ENCODE measurements at places on chromosomes 11 and 22. TPM values are rescaled to one million over a fixed set of nuclear protein-coding genes. Genes with fewer than 3 reads are reported as not detected.

Gene FIBIN
- total RNA-seq, result 3.4 TPM

Gene APOA4
- not detected for total RNA-seq

DNA sequence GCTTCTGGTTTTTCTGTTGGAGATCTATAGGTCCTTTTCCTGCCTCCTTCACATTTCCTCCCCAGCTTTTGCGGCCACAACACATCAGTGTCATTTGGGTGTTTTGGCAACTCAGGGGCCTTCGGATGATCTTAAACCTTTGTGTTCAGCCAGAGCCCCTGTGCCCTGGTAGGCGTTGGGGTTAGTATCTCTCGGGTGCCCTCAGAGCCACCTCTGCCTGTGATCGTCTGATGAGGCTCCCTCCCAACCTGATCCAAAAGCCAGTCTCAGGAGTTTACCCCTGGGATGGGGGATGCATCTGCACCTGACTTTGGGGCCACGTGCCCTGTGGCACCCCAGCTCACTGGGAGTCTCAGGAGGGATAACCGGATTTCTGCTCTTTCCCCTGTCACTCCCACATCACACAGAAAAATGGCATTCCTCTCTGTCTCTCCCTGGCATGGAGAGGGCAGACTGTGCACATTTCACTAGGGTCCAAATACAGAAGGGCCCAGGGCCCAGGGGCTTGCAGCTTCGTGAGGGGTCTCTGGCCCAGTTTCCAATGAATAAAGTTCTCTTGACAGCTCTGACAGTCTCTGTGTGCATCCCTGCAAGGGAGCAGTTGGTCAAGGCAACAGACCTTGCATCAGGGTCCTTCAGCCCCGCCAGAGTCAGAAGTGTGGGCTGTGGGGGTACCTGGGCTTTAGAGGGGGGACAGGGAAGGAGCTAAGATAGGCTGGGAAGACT, 2.6 kb downstream of the RNF26 start:
- no peak for DNase-seq

- peak; percentile 51 for DNase-seq
These were observed 8.3 kb upstream of the PIM3 start for GRCh38 chr22:49951986-49952896.

DNA sequence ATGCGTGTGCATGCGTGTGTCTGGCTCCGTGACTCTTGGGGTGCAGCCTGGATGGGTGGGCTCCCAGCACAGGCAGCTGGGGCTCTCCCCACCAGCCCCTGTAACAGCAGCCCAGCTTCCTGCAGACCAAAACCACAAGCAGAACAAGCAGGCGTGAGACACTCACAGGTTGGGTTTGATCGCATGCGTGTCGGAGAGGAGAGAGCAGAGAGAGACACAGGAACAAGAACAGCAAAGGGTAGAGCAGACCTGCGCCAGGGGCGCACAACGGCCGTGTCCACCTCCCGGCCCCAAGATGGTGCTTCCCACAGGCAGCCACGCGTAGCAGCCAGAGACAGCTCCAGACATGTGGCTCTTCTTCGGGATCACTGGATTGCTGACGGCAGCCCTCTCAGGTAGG, at the start of gene CD6:
Gene CD6 (plus strand): TSS at position 161 of the 400 bp plus-strand sequence. CDS start 186 bp downstream, at position 347.
- DNase-seq, result no peak

- DNase-seq, result no peak
These were observed 22.3 kb downstream of the SMCO4 start for GRCh38 chr11:93520726-93521509.

GRCh38 chr11:24642648-24643047, 145.8 kb downstream of the LUZP2 start:
- no peak for DNase-seq

DNA sequence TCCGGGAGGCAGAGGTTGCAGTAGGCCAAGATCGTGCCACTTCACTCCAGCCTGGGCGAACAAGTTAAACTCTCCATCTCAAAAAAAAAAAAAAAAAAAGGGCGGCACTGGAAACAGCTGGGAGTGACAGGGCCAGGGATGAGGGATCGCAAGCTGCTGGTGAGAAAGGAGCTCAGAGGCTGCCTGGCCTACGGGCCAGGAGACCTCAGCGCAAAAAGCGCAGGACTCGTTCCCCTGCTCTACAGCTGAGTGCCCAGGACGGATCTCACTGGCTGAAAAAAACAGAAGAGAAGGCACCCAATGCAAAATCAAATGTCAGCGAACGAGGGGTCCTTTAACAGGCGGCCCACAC, 650 bp upstream of the NUP50 start:
- peak; percentile 50 for DNase-seq

DNA sequence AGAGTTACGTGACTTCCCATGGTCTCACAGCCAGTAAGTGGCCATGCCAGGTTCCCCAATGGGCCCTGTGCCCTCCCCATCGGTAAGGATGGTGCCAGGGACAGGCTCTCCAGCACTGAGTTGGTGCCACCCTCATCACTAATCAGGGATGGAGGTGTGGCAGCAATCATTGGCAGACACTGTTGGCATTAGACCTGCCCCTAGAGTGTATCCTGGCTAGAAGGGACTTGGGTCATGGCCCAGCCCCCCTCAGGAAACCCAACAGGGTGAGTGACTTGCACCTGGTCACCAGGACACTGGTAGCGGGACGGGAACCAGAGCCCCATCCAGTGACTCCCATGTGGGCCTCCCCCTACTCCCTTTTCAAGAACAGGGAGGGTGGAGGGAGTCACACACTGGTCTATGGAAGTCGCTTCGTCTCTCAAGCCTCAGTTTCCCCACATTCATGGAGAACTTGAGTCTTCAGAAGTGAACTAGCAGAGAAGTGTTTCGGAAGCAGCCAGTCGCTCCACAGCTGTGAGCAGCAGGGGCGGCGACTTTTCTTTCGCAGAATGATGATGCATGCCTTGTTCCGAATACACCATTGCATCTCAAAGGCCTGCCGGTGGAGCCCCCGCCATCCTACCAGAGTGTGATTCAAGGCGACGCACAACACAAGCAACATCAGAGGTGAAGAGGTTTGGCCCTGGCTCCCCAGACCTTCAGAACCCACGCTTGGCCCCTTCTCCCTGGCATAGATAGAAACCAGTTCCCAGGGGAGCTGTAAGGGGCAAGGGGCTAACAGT, 12.9 kb downstream of the MS4A10 start:
- DNase-seq, result no peak

DNA sequence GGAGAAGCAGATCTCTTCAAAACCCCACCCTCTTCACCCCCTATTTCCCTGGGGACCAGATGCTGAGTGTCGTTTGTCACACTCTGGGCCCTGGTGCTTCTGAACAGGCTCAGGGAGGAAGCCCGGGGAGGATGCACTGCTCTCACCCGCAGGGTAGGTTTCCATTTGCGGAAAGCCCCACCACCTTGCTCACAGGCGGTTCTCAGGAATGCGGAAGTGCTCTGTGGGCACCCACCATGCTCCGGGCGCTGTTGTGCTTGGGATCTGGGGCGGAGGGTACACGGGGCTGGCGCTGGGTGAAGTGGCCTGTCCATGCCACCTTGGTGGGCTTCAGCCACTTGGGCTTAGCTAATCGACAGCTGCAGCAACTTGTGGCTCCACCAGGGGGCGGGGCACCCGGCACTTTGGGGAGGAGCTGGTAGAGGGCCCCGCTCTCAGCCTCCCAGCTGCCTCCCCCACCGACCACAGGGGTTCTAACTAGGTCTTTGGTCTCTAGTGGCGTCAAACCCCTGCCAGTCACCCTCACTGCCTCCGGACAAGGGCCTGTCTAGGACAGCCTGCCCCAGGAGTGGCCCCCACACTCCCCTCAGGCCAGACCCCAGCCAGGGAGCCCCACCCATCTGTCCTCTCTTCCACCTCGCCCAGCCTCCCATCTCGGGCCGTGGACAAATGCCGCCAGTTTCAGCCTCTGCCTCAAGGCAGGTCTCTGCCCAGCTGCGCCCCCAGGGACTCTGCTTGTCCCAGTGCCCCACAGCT, 7.4 kb downstream of the NDUFV1 start:
- peak; percentile 57 for DNase-seq
